ENCODE measurements at places on chromosomes 4 and X.
A peak's percentile ranks its signal among the peaks of the same experiment; 100 is the strongest.

GRCh38 chrX:115344885-115345614 is 55.5 kb downstream of the LUZP4 start:
- DNase-seq = no peak

DNA sequence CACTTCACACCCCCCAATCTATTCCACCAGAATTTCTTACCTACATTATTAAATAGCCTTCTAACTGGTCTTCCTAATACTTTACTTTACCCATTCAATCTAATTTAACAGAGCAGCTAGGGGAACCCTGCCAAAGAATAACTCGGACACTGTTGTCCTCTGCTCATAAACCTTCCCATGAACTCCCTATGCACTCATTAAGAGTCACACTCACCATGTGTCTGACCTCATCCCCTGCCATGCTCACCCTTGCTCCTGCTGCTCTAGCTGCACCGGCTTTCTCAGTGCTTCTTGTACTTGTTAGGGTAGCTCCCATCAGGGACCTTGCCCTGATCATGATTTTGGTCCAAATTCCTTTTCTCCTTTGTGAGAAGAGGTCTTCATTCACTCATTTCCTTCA is 54.6 kb upstream of the GUCY1A1 start:
- DNase-seq = no peak

GRCh38 chrX:110175696-110176095 is 142.2 kb downstream of the AMMECR1 start:
- DNase-seq = no peak

GRCh38 chr4:5640096-5640495 is 68.3 kb downstream of the EVC2 start:
- DNase-seq = no peak

- DNase-seq = no peak
Measured at GRCh38 chrX:8850478-8850877, 49.3 kb upstream of the FAM9A start.

DNA sequence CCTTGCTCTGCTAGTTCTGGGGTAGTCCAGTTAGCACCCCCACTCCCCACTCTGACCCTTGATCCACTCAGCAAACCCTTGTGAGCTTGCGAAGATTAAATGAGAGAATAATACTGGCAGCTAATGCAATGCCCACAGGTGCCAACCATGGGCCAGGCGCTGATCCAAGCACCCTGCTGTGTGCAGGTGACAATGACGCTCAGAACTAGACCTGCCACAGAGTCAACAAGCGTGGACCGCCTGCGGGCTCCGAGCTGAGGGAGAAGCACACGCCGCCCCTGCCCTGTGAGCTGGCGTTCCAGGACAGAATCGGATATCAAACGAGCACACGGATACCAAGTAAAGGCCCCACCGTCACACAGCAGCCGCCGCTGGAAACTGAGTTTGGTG is 129.2 kb downstream of the FAM53A start:
- DNase-seq = no peak

GRCh38 chrX:9573282-9574106 is 108.6 kb downstream of the TBL1X start:
- DNase-seq = no peak

GRCh38 chr4:20621476-20621875 is 78.8 kb upstream of the PACRGL start:
- no peak for DNase-seq

DNA sequence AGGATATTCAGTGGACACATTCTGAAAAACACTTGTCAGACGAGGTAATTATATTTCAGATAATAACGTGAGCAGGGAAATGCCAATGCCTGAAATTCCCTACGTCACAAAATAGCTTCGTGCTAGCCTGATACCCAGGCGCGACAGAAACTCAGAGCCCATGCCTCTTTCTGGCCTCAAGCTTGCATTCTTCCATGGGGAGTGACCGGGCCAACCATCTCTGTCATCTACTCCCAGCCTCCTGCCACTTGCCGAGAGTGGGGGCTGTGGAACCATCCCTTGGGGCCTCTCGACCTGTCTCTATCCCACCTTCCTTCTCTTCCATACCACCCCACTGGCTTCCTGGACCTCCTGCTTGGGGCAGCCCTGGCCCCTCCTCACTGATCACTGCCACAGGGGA is 34.5 kb upstream of the CDKN2AIP start:
- DNase-seq = no peak

- DNase-seq = no peak
Measured at GRCh38 chr4:147840838-147841738, 109.2 kb downstream of the ARHGAP10 start.

- DNase-seq = no peak
Measured at GRCh38 chr4:24988776-24989175, 42.0 kb downstream of the LGI2 start.

- DNase-seq = peak; percentile 26
Measured at GRCh38 chr4:121096629-121097028, 24.3 kb upstream of the NDNF start.

DNA sequence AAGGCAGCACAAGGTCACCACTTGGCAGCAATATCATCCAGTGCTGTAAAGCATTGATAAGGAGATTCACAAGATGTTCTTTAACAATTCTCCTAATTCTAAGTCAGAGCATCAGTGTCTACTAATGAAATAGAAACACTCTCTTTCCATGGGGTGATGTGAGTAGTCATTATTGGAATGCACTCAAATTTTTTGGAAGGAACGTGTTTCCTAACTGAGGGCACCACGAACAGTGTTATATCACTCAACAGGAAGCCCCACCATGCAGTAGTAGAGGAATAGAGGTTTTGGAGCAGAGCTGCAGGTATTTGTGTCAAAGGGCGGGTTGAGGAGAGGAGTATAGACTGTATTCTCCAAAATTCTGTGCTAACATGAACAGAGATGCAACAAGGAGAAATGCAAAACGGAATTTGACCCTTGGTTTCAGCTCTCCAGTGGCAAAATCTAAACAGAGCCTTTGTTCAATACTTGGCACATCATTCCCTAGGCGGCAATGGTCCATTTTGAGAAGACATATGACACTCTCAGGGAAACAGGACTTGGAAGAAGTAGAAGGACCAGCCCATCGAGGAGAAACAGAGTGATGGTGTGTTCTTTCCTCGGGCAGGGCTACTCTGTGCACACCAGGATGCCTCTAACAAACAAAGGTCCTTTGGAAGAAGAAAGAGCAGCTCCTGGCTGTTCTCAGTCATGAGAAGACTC is 98.9 kb downstream of the CPEB2 start:
- no peak for DNase-seq

- no peak for DNase-seq
Measured at GRCh38 chr4:31923634-31924033, 1203.5 kb downstream of the PCDH7 start.

GRCh38 chr4:85761803-85762528 is 287.0 kb downstream of the ARHGAP24 start:
- no peak for DNase-seq

DNA sequence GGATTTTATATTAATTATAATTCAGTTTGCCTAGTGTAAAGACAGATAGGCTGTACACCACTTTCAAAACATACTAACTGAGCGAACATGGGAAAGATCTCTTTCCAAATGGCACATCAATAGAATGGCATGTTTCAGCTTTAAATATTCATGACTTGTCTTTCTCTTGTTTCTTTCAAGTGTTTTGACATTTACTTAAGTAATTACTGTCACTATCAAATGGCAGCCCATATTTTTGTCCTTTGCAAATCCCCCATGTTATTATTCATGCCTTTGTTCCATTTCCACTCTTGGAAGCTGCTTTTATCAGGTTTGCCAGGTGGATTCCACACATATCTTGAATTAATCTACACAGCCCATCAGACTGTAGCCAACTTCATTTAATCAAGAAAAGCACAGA is 89.2 kb upstream of the GLRA2 start:
- DNase-seq = no peak

Data from CD4-positive, alpha-beta T cell treated with Interleukin-17A for 1 hour (primary cell).